Sciatic nerve (tissue), 2 donors: ENCODE measurements at places on chromosomes 4 and X. TPM values are rescaled to one million over a fixed set of nuclear protein-coding genes. Genes with fewer than 3 reads are reported as not detected.

- no peak for DNase-seq
Measured at GRCh38 chr4:142959173-142959572, 113.1 kb upstream of the INPP4B start.

- no peak for DNase-seq
Measured at GRCh38 chrX:139766545-139766983, 58.6 kb upstream of the MCF2 start.

GRCh38 chr4:34245276-34245675, 1999.0 kb downstream of the ARAP2 start:
- DNase-seq: no peak

DNA sequence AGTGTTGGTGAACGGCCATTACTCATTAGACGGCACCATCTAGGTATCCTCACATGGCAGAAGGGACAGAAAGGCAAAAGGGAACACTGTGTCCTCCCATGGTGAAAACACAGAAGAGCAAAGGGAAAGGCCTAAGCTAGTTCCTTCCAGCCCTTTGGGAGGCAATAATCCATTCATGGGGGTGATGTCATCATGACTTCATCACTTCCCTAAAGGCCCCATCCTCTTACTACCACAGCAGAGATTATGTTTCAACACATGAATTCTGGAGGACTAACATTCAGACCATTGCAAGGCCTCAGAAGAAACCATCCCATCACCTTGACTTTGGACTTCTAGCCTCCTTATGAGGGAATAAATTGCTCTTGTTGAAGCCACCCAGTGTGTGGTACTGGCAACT, 238.2 kb downstream of the MGST2 start:
- no peak for DNase-seq

DNA sequence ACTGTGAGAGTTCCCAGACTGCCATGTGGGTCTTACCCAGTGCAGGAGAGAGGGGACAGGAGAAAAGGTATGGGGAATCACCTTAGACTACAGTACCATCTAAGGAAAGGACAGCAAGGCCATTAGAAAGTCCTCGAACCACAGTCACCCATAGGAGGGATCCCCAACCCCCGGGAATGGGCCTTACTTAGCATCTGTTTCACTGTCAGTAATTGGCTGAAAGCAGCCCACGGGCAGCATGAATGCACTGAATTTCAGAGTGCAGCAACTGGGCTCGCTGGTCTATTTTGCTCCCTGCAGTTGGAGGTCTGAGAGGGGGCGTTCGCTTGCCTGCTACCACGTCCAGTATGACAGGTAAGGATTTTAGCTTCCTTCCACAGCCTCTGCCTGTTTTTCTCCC, 50.4 kb upstream of the KLHL8 start:
- no peak for DNase-seq

- no peak for DNase-seq
Measured at GRCh38 chrX:51931566-51932150, 38.2 kb downstream of the MAGED1 start.

- no peak for DNase-seq
Measured at GRCh38 chrX:67749536-67749935, 205.7 kb downstream of the AR start.

- no peak for DNase-seq
Measured at GRCh38 chrX:123626962-123627361, 105.9 kb downstream of the THOC2 start.

FNIP2 gene
- total RNA-seq: 48.7 TPM
